Stimulated activated CD4-positive, alpha-beta T cell treated with anti-CD3 and anti-CD28 coated beads, Interleukin-2, amount 100 ng/mL, for 4 hours (primary cell): ENCODE measurements at places on chromosomes 2 and 18.

DNA sequence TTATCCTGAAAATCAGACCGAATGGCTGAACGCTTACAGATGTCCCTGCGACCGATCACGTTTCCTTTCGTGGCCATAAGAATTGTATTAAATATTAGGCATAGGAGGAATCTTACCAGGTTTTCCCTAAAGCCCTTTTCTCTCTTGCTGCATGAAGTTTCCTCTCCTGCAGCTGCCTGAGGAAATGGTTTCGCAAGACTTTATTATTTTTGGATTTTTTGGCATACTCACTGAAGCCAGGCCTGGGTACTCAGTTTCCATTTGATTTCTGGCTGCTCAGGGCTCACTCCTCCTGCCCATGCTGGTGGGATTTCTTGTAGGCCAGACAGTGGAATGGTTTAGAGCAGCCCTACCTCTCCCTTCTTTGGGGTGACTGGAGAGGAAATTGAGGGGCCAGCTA is 114.0 kb downstream of the KLHL29 start:
- no peak for DNase-seq

- DNase-seq, result no peak
Measured at GRCh38 chr2:40128796-40129195, 323.1 kb downstream of the SLC8A1 start.

DNA sequence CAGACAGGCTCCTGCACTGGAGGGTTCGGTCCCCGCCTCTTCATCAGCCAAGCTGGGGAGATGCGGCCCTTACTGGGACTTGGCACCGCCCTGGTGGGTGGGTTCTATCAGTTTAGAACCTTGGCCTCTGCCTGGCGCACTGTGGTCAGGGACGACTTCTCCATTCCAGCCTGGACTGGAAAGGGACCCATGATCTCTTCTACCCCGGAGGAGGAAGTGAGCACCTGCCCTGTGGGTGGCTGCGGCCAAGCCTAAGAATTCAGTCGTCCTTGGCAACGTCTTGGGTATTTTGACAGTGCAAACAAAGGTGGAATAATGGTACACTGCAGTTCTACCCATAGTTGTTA is 106.9 kb upstream of the CD302 start:
- DNase-seq, result no peak

DNA sequence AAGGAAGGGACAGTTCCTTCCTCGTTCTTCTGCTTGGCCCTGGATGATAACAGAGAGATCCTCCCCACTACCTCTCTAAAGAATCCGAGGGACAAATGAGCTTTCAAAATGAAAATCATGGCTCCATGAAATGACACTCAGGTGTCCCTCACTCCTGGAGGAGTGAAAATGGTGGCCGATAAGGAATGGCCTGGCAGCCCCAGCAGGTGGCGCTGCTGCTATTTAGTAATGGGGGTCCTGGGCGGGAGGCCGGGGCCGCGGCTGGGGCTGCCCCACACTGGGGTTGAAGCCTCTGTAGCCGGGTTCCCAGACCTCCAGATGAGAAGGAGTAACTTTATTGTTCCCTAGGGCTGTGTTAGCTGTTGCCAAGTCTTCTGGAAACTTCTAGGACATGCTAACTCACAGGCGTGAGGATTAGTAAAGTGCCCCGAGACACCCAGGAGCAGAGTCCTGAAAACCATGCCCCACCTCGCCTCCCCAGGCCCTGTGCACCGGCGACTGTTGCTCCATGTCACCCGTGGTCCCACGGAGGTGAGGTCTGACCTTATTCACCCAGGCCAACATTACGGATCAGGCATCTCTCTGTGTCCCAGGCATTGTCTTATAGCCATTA is 138.0 kb downstream of the CTIF start:
- DNase-seq, result peak; percentile 36

DNA sequence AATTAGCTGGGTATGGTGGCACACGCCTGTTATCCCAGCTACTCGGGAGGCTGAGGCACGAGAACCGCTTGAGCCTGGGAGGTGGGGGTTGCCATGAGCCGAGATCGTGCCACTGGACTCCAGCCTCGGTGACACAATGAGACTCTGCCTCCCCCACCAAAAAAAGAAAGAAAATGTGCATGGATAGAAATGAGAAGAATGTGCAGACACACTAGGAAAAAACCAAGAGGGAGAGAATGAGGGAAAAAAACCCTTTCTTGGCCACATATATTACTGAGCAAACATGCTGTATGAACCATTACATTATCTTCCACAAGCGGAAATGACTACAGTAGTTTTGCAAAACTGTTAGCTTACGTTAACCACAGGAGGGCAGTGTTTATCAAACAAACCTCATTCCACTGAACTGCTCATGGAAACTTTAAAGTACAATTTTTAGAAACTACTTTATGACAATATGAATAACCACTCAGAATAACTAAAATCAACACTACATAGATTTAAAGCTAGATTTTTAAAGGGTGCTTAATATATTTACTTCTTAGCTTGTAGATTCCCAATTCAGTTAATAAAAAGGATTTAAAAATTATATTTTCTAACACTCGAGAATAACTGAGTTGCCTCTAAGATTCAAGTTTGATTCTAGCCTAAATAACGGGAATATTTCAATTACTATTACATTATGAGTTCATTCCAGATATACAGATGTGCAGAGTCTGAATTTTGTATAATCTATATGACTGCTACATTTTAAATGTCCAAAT is 26.4 kb downstream of the ASXL2 start:
- peak; percentile 10 for DNase-seq

- DNase-seq, result no peak
Measured at GRCh38 chr2:218095853-218096252, 26.8 kb downstream of the RUFY4 start.

DNA sequence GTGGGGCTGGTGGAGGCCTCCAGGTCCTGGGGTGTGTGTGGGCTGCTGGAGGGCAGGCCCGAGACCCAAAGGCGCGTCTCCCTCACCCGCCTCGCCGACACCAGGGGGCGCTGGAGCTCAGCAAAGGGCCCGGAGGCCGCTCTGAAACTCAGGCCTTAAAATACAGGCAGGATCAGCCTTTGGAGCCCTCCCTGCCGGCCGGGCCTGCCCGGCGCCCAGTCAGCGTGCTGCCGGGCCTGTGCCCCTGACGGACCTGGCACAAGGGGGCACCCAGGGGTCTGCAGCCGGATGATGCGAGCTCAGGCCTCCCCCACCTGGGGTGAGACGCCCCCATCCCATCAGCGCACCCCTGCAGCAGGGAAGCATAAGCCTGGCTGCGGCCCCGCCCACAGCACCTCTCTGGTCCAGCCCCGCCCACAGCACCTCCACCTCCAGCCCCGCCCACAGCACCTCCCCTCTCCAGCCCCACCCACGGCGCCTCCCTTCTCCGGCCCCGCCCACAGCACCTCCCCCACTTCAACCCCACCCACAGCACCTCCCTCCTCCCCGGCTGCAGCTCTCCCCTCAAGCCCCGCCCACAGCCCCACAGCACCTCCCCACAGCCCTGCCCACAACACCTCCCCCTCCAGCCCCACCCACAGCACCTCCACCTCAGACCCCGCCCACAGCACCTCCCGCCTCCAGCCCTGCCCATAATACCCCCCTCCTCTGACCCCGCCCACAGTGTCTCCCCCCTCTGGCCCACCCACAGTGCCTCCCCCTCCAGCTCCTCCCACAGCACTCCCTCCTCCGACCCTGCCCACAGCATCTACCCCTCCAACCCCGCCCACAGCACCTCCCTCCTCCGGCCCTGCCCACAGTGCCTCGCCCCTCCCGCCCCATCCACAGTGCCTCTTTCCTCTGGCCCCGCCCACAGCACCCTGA is 92.8 kb upstream of the OTOS start:
- peak; percentile 56 for DNase-seq

GRCh38 chr2:126300348-126300747 is 355.6 kb upstream of the GYPC start:
- DNase-seq, result no peak

DNA sequence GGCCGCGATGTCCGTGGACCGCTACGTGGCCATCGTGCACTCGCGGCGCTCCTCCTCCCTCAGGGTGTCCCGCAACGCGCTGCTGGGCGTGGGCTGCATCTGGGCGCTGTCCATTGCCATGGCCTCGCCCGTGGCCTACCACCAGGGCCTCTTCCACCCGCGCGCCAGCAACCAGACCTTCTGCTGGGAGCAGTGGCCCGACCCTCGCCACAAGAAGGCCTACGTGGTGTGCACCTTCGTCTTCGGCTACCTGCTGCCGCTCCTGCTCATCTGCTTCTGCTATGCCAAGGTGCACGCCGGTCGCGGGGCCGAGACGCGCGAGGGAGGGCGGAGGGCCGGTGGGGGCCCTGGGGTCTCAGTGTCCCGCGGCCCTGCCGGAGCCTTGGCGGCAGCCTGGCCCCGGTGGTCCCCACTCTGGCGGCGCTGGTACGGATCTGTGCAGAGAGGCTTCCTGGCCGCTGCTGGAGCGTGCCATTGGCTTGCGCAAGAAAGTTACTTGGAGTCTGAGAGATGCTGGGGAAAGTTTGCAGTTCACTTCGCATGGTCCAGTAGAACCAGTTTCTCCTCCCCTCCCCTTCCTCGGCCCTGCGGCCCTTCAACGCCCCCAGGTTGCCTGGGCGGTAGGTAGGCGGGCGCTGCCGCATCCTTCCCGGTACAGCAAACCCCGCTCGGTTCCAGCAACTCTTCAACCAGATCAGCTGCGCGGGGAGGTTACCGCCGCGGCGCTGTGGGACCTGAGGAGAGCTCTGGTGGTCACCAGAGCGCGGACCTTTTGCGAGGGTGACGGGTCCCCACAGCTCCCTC is 1.5 kb downstream of the GALR1 start:
- DNase-seq, result no peak

DNA sequence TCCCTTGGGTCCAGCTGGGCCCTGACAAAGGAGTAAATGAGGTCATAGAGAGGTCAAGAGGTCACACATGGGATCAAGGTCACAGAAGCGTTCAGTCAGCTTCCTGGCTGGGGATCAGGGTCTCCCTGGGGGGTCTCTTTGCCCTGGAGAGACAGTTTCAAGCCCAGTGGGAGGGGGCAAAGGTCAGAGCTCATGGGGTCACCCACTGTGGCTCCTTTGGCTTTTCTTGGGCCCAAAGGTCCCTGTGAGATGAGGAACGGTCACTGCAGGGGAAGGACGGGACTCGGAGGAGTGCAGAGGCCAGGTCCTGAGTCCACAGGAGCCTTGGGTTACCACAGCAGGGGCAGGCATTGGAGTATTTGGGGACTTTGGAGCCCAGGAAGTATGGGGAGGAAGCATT is 30.7 kb upstream of the ANKRD62 start:
- DNase-seq, result no peak

GRCh38 chr2:167579826-167580225 is 667.6 kb downstream of the STK39 start:
- DNase-seq, result no peak

- DNase-seq, result no peak
Measured at GRCh38 chr2:99278793-99279291, 22.2 kb downstream of the LYG1 start.

DNA sequence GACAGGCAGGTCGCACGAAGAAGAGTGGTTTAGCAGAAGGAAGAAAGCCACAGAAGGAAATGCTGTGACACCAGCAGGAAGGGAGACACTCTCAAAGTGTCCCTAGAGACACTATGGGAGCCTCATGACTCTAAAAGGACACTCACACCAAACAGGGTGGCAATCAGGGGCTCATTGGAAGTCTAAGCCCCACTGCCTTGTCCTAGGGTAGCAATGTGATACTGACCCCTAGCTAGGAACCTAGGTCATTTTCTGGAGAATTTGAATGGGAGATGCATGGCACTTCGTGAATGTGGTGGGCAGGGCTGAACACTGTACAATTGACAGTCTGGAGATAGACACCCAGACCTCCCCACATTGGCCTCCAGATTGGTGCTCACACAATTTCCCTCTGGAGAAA is 385.0 kb downstream of the EIPR1 start:
- DNase-seq, result no peak

- no peak for DNase-seq
Measured at GRCh38 chr2:152099367-152100050, 665 bp upstream of the CACNB4 start.

DNA sequence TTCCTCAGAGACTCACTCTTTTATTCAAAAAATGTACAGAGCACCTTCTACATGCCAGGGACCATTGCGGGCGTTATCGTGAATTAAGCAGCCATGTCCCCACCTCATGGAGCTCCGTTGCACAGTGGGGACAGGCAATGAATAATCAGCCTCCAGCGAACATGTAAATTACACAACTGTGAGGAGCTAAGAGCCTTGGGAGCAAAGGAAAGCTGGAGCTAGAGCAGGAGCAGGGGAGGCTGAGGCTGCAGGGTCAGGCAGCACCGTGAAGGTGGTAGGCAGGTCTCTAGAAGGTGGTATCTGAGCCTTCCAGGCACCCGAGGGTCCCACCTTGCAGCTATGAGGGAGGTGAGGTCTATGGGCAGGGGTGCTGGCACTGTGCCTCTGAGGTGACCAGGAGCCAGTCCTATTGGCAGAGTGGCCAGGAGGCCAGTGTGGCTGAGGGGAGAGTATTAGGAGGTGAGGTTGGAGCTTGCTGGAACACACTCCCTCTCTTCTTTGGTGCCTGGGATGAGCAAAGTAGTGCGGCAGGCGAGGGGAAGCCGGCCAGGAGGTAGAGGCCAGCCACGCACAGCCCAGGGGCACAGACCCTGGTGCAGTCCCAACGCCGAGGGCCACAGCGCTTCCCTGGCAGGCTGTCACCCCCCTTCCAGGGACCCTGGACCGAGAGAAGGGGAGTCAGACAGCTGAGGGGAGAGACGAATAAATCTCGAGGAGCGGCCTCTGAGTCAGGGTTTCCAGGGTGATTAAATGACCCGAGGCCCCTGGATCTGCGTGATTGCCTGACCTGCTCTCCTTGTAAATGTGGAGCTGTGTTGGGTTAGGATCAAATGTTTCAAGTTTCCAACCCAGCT is 167.3 kb downstream of the SEPTIN10 start:
- no peak for DNase-seq

GRCh38 chr2:207327513-207327912 is 161.8 kb upstream of the KLF7 start:
- no peak for DNase-seq

GRCh38 chr2:1717113-1717512 is 27.2 kb downstream of the PXDN start:
- DNase-seq, result no peak

DNA sequence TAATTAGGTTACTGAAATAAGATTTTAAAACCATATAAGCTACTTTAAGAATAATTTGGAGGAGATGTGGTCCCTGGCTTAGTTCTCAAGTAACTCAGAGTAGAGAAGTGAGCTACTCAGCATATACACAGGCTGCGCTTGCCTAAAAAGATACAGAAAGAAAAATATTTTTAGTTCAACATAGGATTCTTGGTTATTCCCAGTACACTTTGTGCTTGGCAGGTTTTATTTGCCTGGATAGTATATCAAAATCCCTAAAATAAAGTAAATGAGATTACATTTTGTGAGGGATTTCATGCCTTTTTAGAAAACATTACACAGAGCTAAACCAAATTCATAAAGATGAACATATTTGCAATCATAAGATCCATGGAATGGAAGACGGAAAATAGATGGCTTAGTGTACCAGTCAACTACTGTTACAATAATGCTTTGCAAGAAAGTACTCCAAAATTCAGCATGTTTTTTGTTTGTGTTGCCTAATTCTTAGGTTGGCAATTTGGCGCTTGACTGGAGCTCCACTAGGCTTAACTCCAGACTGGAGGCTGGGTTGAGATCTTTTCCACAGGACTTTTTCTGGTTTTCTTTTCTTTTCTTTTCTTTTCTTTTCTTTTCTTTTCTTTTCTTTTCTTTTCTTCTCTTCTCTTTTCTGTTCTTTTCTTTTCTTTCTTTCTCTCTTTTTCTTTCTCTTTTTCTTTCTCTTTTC is 600.5 kb upstream of the SYT4 start:
- DNase-seq, result no peak

- no peak for DNase-seq
Measured at GRCh38 chr18:10168477-10168876, 254.7 kb downstream of the VAPA start.
